ENCODE measurements at places on chromosomes 2 and 18.

- H3K4me3 ChIP-seq: no peak overlapping the region
- H3K27me3 ChIP-seq: no peaks in the 10 kb centered on the region
- no peak overlapping the region for H3K27ac ChIP-seq
- H3K36me3 ChIP-seq: no peaks in the 10 kb centered on the region
- DNase-seq: no peak
- peaks cover 6% of the 10 kb centered on the region for H3K4me1 ChIP-seq
Measured at GRCh38 chr2:156536534-156536933, 100.4 kb downstream of the GPD2 start.

GRCh38 chr18:13534631-13535030 is 191.7 kb downstream of the FAM210A start:
- H3K4me3 ChIP-seq: no peak overlapping the region
- peaks cover 15% of the 10 kb centered on the region for H3K4me1 ChIP-seq
- no peak for DNase-seq
- no peaks in the 10 kb centered on the region for H3K27me3 ChIP-seq

DNA sequence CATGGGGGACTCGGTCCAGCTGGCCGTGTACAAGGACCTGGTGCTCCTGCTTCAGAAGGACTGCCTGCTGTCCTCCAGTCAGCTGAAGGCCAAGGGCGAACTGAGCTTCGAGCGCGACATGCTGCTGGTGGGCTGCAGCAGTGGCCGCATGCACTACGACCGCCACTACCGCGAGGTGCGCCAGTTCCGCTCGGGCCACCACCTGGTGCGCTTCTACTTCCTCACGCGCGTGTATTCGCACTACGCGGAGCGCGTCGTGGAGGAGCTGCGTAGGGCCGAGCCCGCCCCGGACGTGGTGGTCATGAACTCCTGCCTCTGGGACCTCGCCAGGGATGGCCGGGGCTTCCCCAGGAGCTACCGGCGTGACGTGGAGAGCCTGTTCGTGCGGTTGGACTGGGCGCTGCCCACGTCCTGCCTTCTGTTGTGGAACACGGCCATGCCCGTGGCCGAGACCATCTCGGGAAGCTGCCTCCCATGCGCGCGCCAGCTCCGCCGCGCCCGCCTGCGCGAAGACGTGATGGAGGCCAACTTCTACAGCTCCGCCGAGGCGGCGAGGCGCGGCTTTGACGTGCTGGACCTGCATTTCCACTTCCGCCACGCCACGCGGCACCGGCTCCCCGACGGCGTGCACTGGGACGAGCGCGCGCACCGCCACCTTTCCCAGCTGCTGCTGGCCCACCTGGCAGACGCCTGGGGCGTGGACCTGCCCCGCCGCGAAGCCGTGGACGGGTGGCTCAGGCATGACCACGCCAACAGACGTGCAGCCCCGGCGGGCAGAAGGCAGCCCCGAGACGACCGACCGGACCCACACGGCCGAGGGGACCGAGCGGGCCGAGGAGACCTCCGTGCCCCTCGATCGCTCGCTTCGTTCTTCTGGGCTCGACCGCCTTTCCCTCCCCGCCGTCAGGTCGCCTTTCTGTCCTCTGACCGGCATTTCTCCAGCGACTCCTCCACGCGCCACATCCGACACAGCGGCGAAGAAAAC is 293.9 kb upstream of the ERBB4 start:
- DNase-seq: no peak
- no peak overlapping the region for H3K4me3 ChIP-seq
- H3K36me3 ChIP-seq: no peaks in the 10 kb centered on the region
- no peak overlapping the region for H3K27ac ChIP-seq

GRCh38 chr2:226376516-226377180 is 423.0 kb downstream of the IRS1 start:
- H3K27ac ChIP-seq: no peak overlapping the region
- DNase-seq: no peak
- H3K4me3 ChIP-seq: no peak overlapping the region
- H3K4me1 ChIP-seq: peaks cover 13% of the 10 kb centered on the region
- H3K36me3 ChIP-seq: no peaks in the 10 kb centered on the region

GRCh38 chr2:238706673-238707072 is 141.2 kb upstream of the TWIST2 start:
- no peak overlapping the region for H3K4me3 ChIP-seq
- no peak for DNase-seq

DNA sequence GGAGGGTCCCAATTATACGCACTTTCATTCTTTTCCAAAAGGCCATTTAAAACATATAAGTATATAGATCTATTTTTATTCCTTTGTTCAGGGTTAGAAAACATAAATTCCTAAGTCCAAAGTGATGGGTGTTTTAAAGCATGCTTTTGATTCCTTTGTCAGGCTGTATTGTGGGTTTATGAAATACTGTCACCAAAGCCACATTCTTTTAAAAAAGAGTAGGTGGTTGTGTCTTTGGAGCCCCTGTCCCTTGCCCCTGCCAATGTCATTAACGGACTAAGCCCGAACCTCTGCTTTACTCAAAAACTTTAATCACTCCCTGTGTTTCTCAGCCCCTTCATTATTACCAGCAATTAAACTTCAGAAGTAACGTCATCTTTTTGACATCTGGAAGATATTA is 104.9 kb upstream of the APCDD1 start:
- no peak for DNase-seq
- H3K4me1 ChIP-seq: no peaks in the 10 kb centered on the region
- H3K27me3 ChIP-seq: no peaks in the 10 kb centered on the region
- no peak overlapping the region for H3K4me3 ChIP-seq
- H3K36me3 ChIP-seq: no peaks in the 10 kb centered on the region

DNA sequence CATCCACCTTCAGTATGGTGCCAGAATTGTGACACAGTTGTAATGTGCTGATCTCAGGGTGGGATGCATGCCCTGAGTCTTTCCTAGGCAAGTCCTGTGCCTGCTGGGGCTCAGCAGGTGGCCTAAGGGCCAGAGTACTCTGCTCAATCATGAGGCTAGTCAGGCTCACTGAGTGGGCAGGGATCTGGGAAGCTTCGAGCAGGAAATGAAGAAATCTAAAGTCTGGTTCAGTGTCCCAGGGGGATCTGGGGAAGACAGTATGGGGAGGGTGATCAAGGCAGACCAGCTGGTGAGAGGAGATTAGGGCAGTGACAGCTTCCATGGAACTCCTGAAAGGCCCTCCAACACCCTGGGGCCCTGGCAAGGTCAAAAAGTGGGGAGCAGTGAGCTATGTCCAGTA is 8.9 kb upstream of the ANKRD29 start:
- H3K4me1 ChIP-seq: no peaks in the 10 kb centered on the region
- no peaks in the 10 kb centered on the region for H3K36me3 ChIP-seq
- no peaks in the 10 kb centered on the region for H3K27me3 ChIP-seq
- no peak overlapping the region for H3K27ac ChIP-seq
- H3K4me3 ChIP-seq: no peak overlapping the region

DNA sequence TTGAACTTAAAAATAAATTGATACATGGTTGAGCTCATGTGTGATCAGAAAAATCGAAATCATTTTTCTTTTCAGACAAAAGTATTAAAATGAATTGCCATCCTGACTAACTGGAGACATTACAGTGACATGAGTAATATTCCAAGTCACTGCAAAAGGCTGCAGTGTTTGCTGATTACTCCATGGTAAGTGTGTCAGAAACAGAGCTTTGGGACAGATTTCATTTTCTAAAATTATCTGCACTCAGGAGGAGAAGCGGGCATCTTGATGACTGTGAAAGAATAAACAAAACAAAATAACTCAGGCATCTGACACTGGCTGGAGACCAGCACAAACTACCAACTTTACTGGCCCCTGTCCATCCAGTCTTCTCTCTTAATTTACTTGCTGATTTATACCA is 312.3 kb upstream of the PIK3C3 start:
- H3K27me3 ChIP-seq: no peaks in the 10 kb centered on the region
- no peak overlapping the region for H3K4me3 ChIP-seq
- DNase-seq: no peak
- no peaks in the 10 kb centered on the region for H3K36me3 ChIP-seq

- no peak overlapping the region for H3K27ac ChIP-seq
- H3K27me3 ChIP-seq: peaks cover 18% of the 10 kb centered on the region
- no peak for DNase-seq
- H3K4me3 ChIP-seq: no peak overlapping the region
- H3K4me1 ChIP-seq: no peaks in the 10 kb centered on the region
- H3K36me3 ChIP-seq: no peaks in the 10 kb centered on the region
Measured at GRCh38 chr18:37578886-37579513, 13.4 kb upstream of the CELF4 start.

DNA sequence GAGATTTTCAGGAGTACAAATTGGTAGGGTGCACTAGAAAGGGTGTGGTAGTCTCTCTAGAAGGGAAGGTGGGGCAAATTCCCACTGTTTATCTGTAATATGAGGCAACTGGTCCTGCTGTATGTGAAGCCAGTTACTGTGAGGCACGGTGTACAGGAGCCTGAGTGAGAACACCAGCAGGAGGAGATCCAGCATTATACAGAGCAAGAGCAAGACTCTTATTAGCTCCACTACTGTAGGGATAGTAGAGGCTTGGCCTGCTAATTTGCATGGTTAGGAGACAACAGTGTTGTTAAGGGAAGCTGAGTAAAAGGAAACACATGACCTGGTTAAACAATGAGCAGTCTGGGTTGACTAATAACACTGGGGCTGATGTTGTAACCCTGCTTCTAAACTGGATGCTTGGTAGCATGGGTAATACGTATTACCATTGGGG is 76.3 kb upstream of the WDSUB1 start:
- no peak overlapping the region for H3K27ac ChIP-seq
- H3K4me1 ChIP-seq: no peaks in the 10 kb centered on the region
- no peak for DNase-seq
- no peak overlapping the region for H3K4me3 ChIP-seq
- peaks cover 39% of the 10 kb centered on the region for H3K36me3 ChIP-seq

DNA sequence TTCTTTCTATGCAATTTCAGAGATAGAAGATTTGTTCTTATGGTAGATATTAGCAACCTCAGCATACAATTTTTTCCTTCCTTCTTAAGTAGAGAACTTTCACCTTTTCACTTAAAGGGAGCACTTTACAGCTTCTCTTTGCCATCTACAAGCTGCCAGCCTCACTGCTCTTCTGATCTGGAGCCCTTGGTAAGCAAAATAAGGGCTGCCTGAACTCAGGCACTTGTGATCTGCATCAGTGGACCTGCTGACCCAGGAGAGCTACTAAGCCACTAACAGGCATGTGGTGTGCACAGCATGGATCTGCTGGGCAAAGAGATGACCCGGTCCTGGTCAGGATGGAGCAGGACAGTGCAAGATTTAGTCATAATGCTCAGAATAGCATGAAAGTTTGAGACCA is 80.8 kb upstream of the SNTG2 start:
- no peak for DNase-seq
- no peaks in the 10 kb centered on the region for H3K4me1 ChIP-seq
- no peaks in the 10 kb centered on the region for H3K36me3 ChIP-seq
- no peak overlapping the region for H3K27ac ChIP-seq

DNA sequence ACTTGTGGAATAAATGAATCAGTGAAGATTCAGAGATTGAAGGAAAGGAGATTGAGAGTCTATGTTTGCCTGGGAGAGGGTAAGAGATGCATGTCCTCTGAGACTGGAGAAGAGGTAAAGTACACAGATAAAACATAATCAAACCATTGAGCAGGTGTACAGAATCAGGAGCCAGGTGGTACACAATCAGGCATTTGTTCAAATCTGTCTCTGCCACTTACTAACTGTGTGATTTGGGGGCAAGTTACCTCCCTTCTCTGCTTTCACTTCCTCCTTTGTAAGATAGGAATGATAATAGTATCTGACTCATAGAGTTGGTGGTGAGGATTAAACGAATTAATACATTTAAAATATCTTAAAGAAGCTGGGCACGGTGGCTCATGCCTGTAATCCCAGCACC is 94.0 kb downstream of the CDK15 start:
- no peaks in the 10 kb centered on the region for H3K36me3 ChIP-seq
- H3K4me1 ChIP-seq: no peaks in the 10 kb centered on the region
- DNase-seq: no peak
- H3K27ac ChIP-seq: no peak overlapping the region
- H3K27me3 ChIP-seq: no peaks in the 10 kb centered on the region

GRCh38 chr18:50410008-50410407 is 35.2 kb downstream of the SKA1 start:
- no peak for DNase-seq
- no peaks in the 10 kb centered on the region for H3K36me3 ChIP-seq
- no peak overlapping the region for H3K4me3 ChIP-seq

GRCh38 chr2:106126705-106127281 is 67.3 kb downstream of the UXS1 start:
- H3K27ac ChIP-seq: no peak overlapping the region
- no peaks in the 10 kb centered on the region for H3K36me3 ChIP-seq
- DNase-seq: no peak
- H3K27me3 ChIP-seq: no peaks in the 10 kb centered on the region

DNA sequence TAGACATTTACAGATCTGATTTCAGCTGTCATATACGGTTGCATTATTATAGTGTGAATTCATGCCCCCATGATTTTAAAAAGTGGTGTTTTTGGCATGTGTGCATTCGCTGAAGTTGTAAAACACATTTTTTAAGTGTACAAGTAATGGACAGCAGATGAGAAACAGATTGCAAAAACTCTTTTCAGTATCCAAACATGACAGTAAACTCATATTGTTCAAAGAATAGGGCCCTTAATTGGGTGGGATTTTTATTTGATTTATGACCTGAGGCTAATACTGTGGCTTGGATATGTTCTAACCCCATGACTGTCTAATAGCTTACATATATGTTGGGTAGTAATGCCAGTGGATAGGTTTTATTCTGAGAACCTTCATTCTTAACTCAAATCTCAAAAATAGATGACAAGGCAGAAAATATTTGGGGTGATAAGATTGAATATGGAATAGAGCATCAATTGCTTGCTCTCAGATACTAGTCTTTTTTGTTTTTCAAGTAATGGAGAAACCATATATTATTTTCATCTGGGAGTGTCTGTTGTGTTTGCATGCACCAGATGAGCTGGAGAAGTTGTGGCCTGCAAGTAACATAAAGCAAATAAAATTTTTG is 118.6 kb downstream of the PARD3B start:
- no peaks in the 10 kb centered on the region for H3K36me3 ChIP-seq
- no peak overlapping the region for H3K4me3 ChIP-seq
- no peaks in the 10 kb centered on the region for H3K4me1 ChIP-seq
- H3K27ac ChIP-seq: no peak overlapping the region
- no peaks in the 10 kb centered on the region for H3K27me3 ChIP-seq
- no peak for DNase-seq

DNA sequence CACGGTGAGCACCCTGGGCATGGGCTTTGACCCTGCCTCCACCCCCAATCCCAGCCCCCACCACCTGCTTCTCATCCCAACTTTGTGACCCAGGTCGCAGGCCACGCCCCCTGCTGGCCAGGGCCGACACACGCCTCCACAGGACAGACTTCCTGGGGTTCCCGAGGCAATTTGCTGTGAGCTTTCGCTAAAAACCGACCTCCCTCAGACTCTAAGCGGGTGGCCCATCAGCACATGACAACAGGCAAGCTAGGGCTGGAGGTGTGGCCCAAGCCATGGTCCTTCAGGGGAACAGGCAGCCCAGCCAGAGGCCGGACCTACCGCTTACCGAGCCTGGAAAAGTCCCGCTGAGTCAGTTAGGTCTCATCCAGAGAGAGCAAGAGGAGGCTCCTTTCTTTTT is 31.9 kb downstream of the C1QL2 start:
- H3K27me3 ChIP-seq: peaks cover 12% of the 10 kb centered on the region
- no peaks in the 10 kb centered on the region for H3K36me3 ChIP-seq
- H3K4me3 ChIP-seq: no peak overlapping the region
- H3K4me1 ChIP-seq: no peaks in the 10 kb centered on the region

Data from gastrocnemius medialis (tissue), 4 donors.